ENCODE measurements at places on chromosomes 11 and 22.

DNA sequence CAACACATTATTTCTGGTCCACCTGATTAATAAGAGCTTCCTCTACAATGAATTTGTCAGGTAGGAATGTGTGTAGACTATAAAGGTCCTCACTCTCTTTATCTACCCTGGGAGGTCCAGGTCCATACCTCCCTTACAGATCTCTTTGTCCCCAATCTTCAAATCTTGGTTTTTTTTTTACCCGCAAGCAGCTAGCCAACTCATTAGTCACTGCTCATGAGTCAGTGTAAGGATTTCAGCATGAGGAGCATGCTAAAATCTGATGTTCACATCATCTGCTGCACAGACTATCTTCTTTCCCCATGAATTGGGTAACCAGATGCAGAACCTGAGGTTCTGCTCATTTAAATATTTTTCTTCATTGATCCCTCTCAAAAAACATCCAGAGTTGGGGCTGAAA is 397.0 kb upstream of the ISX start:
- no peak for DNase-seq

DNA sequence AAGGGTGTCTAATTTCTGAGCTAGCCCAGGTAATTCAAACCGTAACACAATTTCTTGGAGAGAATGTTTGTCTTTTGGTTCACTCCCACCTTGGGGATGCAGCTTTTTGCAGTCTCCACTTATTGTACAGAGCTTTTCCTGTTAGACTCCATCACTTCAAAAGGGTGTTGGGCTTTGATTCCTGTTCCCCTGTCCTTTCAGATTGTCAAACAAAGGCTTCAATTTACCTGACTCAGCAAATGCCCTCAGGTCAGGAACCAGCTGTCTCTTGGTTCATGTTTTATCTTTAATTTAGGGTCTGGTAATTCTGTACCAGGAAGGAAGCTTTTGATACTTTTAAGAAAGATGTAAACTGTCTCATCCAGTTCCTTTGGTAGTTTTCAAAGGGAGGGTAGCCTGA is 880.6 kb downstream of the NTM start:
- no peak for DNase-seq

DNA sequence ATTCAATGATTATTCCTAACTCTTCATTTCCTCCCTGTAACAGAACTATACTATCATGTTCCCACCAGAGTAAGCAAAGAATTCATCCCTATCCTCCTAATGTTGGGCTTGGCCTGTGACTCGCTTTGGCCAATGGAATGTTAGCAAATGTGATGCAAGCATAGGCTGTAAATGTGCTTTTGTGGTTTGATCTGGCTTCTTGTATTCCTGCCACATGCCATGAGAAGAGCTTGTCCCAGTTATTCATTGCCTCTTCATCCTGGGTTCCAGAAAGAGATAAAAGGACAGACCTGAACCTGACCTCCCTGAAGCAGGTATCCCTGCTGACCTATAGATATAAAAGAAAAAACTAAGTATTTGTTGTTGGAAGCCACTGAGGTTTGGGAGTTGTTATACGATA is 51.0 kb downstream of the SYTL2 start:
- DNase-seq: no peak

DNA sequence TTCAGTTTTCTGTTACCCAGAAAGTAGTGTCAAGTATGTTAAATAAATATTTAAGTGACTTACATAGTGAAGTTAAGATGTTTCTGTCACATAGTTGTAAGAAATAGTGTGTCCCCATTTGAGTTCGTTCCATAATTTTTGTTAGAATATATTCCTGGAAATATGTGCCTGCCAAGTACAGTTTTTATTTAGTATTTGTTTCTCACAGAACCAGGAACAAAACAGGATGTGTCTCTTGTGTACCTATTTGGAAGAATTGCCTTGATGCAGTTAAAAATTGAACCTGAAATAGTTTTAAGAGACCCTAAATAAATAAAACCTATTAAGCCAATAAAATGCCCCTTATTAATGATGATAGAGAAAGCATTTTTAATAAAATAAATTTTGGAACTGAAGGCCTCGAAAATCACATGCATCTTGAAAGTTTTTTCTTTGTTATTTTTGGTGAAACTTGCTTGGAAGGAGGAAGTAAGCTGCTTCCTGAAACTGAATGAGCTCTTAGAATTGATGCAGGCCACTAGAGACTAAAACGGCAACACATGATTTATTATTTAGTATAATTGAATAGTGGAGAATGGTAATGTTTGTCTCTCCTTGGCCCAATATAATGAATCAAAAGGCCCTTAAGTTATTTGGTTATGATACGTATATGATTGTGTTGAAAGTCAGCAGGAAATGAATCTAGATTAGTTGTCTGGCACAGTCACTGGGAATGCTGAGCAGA is 55.9 kb downstream of the SWAP70 start:
- no peak for DNase-seq

DNA sequence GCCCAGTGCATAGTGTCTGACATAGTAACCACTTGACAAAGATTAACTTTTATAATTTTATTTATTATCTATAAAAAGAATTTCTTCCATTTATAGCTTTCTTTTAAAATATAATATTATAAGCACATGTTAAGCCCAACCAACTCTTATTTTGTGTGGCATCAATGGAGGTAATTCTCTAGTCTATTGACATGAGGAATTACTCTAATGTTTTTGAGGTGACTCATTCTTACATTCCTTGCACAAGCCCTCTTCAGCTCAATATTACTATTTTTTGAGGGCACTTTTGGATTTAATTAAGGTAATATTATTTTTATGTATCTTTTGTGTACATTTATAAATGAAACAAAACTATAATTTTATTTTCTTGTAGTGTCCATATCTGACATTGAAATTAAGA is 59.6 kb downstream of the AASDHPPT start:
- no peak for DNase-seq

Measured in NCI-H2081 treated with DMSO at 0.1 percent for 48 hours (cell line).